CD4-positive, alpha-beta T cell treated with Interleukin-1 beta for 1 hour (primary cell): ENCODE measurements at places on chromosomes 2 and 18.

GRCh38 chr2:45070113-45070652 is 60.9 kb upstream of the SIX2 start:
- DNase-seq = no peak

- no peak for DNase-seq
These were observed 35.1 kb downstream of the ADI1 start for GRCh38 chr2:3483986-3484960.

DNA sequence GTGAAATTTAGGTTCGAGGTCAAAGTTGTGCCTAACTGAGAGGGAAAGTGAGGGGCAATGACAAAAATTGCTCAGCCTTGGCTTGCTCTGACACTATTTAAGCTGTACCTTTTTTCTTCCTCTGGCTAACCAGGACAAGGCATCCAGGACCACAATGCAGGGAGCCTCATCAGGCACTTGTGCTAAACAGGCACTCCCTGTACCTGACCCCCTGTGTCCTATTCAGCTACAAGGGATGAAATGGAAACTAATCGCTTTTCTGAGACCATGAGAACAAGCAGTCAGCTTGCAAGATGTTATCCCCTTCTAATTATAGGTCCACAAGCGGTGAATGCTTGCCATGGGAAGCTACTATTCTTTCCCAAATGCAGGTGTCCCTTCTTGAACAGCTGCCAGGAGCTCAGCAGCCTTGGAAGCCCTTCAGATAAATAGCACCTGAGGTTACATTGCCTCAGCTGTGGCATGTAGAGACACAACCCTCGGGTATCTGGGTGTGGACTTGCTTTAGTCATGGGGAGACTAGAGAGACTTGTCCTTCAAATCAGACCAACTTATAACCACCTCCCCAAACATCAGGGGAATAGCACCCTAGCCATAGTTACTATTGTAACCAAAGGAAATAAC is 19.1 kb upstream of the ITGA6 start:
- DNase-seq = no peak

DNA sequence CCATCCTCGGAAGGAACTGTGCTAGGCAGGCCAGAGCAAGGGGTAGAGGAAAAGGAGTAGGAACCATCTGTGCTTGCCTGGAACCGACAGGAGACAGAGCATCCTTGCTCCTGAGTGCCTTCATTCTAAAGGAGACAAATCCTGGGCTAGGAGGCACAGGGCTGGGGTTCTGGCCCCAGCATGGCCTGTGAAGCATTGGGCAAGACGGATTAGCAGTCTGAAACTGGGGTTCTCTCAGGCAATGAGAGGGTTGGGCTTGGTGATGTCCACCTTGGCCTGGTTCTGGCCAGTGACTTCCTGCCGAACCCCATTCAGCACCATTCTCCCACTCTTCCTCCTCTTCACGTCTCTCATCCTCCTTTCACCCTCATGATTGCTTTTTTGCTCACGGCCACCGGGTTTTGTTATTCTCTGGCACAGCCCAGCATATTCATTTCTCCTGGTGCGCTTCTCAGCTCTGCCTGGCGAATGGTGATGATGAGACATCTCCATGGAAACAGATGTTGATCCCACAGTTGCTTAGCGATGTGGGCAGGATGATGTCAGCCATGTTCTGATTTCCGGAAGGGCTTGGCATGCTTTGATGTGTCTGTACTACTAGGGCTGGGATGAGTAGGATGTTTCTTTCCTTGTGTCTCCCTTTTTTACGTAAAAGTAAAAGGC is 127.7 kb downstream of the CAPN13 start:
- no peak for DNase-seq

DNA sequence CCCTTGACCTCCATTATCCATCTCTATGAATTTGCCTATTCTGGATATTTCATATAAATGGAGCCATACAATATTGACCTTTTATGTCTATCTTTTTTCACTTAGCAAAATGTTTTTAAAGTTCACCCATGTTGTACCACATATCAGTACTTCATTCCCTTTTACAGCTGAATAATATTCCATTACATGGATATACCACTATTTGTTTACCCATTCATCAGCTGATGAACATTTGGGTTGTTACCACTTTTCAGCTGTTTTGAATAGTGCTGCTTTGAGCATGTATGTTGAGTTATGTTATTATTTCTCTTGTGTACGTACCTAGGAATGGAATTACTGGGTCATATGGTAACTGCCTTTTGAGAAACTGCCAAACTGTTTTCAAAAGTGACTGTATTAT is 93.7 kb upstream of the DNMT3A start:
- no peak for DNase-seq

GRCh38 chr2:152508446-152508845 is 173.5 kb downstream of the FMNL2 start:
- DNase-seq = no peak

- peak; percentile 0 for DNase-seq
These were observed 20.7 kb downstream of the FOSL2 start for GRCh38 chr2:28413152-28413898.

GRCh38 chr2:69113627-69114026 is 100.6 kb downstream of the ANTXR1 start:
- DNase-seq = no peak

DNA sequence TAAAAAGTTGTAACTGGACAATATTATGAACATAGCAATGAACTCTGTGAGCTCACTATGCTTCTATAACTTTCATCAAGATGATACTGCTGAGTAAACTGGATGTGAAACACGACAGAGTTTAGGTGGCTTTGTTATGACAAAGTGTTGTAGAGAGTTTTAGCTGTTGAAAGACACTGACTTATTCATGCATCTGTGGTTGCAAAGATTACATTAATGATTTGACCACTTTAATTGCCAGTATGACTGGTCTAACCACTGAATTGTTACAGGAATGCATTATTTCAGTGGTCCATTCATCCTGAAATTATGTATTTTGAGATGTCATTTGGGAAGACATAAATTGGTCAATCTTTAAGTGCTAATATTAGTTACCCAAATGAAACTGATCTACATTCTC is 117.9 kb downstream of the SPHKAP start:
- no peak for DNase-seq

DNA sequence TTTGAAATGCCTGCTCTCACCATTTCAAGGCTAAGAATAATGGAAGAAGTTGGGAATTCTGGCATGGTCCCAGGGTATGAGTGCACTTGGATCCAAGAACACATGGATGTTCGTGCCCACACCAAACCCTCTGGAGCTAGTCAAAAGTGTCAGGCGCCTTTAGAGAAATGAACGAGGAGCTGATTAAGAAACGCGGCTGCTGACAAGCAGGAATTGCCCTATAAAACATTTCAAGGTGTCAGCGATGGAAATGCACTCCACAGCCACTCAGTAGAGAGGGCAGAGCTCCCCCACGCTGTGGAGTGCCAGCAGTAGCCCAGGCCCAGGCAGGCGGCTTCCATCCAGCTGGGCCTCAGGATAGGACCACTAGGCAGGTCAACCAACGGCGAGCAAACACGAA is 213.7 kb downstream of the TTC32 start:
- no peak for DNase-seq

DNA sequence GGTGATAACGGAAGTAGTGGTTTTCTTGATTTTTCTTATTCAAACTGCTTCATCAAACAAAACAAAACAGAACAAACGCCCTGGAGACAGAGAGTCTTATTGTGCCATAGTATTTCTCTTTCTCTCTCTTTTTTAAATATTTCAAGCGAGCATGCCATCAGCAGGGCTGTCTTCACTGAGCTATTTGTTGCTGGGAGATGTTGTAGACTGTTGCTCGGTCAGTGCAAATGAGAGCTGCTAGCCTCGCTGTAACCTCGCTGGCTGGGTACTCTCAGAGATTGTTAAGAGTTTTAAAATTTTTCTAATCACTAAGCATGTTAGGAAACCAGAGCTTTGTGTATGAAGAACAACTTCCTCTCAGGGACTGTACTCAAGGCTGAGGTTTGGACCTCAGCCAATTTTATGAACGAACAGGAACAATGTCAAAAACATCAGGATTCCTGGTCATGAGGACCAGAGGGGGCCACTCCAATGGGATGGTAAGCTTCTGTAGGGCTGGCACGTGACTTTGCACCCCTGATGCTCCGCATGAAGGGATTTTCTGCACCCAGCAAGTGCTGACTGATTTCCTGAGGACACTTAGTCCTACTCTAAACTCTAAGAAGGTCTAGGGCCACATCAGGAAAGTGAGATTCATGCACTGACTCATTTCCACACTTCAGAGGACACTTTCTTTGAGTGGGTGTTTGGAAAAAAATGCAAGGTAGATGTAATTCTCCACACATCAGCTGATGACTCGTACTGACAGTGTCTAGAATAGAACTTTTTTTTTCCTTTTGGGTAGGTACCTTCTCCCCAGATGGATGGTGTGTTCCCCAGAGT is 59.8 kb upstream of the IL1R1 start:
- DNase-seq = peak; percentile 36

DNA sequence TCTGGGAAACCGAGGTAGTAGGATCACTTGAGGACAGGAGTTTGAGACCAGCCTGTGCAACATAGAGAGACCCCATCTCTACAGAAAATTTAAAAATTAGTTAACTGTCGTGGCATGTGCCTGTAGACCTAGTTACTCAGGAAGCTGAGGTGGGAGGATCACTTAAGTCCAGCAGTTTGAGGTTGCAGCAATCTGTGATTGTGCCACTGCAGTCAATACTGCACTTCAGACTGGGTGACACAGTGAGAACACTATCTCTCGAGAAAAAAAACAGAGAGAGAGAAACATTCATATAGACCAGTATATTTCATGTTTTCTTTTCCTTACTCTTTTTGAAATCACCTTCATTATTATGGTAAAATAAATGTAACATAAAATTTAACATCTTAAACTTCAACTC is 290.7 kb upstream of the CYP26B1 start:
- no peak for DNase-seq

- no peak for DNase-seq
These were observed 64.1 kb downstream of the CHRNA1 start for GRCh38 chr2:174699993-174700766.

DNA sequence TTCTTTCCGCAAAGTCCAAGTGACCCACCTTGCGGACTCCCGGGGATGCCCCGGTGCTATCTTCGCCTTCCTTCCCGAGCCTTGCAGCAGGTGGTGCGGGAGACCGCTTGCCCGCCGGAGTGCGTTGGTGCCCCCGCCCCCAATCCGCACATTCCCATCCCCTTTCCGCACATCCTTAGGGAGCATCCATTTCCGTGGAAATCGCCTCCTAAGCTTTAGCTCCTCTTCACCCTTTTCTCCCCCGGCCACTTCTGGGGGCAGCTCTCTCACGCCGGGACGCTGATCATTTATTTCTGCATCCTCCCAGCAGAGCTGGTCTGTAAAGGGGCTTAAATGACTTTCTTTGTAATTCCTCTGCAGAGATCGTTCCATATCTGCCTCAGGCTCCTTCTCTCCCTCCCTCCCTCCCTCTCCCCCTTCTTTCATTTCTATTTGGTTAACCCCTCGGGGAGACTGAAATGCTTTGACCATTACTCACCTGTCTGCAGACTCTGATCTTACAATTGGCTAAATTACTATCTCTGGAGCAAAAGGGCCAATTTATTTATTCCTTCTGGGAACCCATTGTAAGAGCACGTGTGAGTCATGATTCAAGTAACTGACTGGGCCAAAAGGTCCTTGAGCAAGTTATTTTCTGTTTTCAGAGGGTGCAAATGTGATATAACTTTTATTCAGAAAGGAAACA is 1.3 kb upstream of the LYPD1 start:
- DNase-seq = no peak

DNA sequence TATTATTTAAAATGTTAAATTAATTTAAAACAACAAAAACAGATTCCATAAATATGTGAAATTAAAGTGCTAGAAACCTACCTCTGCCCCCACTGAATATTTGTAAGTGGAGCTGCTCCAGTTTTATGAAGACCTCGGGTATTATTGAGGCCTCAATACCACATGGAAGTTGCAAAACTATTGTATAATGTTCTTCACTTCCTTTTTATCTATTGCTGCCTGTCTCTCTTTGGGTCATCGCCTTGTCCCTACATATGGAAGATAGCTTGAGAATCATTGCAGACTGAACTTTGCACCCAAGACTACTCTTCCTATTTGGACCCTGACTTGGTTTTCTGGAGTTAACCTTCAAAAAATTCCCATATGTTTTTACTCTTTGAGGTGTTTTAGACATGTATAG is 212.1 kb upstream of the NETO1 start:
- no peak for DNase-seq

GRCh38 chr18:11880586-11881304 is 27.4 kb downstream of the MPPE1 start:
- DNase-seq = no peak

DNA sequence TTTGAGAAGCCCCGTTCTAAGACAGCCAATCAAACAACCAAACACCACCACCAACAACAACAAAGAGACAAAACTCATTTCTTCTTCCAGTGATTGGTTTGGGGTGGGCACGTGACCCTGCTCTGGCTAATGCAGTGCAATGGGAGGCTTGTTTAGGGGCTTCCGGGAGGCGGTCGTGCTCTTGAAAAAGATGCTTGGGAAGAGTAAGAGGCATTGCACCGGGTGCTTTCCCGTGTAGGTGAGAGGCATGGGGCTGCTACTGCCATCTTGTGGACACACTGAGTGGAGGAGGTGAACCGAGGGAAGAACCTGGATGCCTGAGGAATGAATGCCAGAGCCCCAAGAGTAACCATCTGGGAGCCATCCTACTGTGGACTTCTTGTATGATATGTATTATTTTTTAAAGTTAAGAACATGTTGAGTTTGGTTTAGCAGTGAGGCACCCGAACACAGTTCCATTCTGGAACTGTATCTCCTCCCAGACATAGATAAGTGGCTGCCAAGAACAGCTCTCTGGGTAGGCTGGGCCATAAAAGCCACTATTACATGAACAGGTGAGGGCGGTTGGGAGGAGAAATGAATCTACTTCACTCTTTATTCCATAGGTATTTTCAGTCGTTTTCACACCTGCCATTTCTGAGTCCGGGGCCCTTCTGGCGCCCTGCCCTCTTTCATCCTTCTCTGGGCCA is 19.1 kb upstream of the ARHGAP25 start:
- peak; percentile 61 for DNase-seq

- no peak for DNase-seq
These were observed 94.6 kb upstream of the CAVIN2 start for GRCh38 chr2:191941376-191941929.

GRCh38 chr2:161122772-161123530 is 37.3 kb upstream of the TANK start:
- peak; percentile 11 for DNase-seq

- DNase-seq = no peak
These were observed 332.8 kb downstream of the CYP26B1 start for GRCh38 chr2:71814885-71815284.

DNA sequence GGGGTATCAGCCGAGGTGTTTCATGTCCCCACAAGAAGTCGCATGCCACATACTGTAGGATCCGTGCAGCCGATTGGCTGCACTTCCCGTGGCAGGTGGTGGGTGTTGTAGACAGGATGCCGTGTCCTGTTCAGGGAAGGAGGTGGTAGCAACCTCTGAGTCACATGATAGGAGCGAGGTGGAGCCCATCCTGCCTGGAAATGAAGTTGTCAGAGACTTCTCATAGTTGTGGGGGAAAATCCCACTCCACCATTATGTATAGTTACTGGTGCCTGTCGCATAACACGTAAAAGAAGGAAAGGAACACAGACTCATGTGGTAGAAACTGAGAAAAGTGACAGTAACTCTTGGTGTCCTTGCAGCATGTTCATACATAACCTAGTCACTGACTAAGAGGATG is 91.4 kb upstream of the IL1R2 start:
- DNase-seq = no peak

GRCh38 chr18:48845174-48845573 is 105.6 kb downstream of the SMAD7 start:
- DNase-seq = no peak

- DNase-seq = no peak
These were observed 116.7 kb downstream of the BCL2 start for GRCh38 chr18:63202828-63203227.

GRCh38 chr2:196260546-196260945 is 89.2 kb upstream of the STK17B start:
- peak; percentile 13 for DNase-seq

- peak; percentile 50 for DNase-seq
These were observed 86.0 kb downstream of the OSBPL6 start for GRCh38 chr2:178280244-178280852.
